Activated naive CD4-positive, alpha-beta T cell treated with anti-CD3 and anti-CD28 coated beads, Interleukin-2, amount 10 ng/mL, durations not matched to agents 5 hours and 36 hours (primary cell): ENCODE measurements at places on chromosomes 16 and 17. TPM values are rescaled to one million over a fixed set of nuclear protein-coding genes. Genes with fewer than 3 reads are reported as not detected.

The DUSP14 gene
- total RNA-seq: 10.1 TPM

The TMEM92 gene
- not detected for total RNA-seq

The SLC16A5 gene
- total RNA-seq: 11.5 TPM

The DNASE1L2 gene
- total RNA-seq: 2.6 TPM

The WFDC1 gene
- total RNA-seq: 0.39 TPM

The PRSS53 gene
- 4.8 TPM for total RNA-seq

The ACSM2A gene
- total RNA-seq: not detected

The UQCRC2 gene
- total RNA-seq: 195 TPM

The SSTR5 gene
- not detected for total RNA-seq

The GGT6 gene
- total RNA-seq: not detected

The ABCC6 gene
- not detected for total RNA-seq

The RNF43 gene
- 0.38 TPM for total RNA-seq

The KRTAP2-3 gene
- not detected for total RNA-seq

The HS3ST2 gene
- not detected for total RNA-seq

The VASN gene
- not detected for total RNA-seq
